ENCODE measurements at places on chromosomes 3 and 15. TPM values are rescaled to one million over a fixed set of nuclear protein-coding genes. Genes with fewer than 3 reads are reported as not detected.

Gene RHOA
- total RNA-seq, result 269 TPM

Gene FAM3D
- not detected for total RNA-seq

Gene ZNF385D
- not detected for total RNA-seq

Gene TIMP4
- not detected for total RNA-seq

Gene LHFPL4
- not detected for total RNA-seq

Gene SEMA5B
- total RNA-seq, result not detected

Gene EDEM1
- 146 TPM for total RNA-seq

Gene CNTN4
- not detected for total RNA-seq

Gene NANOGP8
- total RNA-seq, result not detected

Gene PRR20G
- not detected for total RNA-seq

Gene TNK2
- total RNA-seq, result 164 TPM

Gene SUSD5
- total RNA-seq, result not detected

DNA sequence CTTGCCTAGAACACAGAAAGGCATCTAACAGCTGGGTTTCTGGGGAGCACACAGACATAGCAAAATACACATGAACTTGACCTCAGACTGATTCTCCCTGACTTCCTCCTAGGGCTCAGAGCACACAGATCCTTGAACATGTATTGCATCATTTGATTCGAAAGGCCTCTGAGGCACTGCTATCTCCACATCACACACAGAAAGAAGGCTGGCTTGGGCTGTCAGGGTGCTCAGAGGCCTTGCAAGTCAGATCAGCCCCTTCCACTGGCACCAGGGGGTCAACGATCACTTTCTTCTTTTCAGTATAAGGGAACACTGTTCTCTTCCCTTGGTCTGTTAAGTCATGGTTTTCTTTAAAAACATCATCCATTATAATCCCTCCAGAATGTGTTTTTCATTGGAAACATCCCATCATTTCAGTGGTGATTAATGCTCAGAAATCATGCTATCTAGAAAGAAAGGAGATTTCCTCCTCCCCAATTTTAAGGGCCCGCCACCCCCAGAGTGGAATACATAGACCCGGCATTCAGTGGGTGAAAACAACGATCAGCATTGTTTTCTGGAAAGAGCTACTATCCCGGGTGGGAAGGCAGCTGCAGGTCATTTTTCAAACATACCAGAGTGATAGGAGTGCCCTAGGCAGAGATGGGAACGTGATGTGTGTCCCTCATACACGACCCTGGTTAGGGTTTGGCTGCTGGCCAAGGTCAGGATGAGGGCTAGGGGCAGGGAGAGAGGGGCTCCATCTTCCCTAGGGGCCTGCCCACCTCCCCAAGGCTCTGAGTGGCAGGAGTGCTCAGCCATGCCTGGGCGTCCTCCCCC is 253.3 kb upstream of the LYSMD4 start:
- no peak for DNase-seq
- no peaks in the 10 kb centered on the region for H3K36me3 ChIP-seq
- no peak overlapping the region for H3K27ac ChIP-seq
- no peaks in the 10 kb centered on the region for H3K27me3 ChIP-seq
- no peaks in the 10 kb centered on the region for H3K4me1 ChIP-seq

GRCh38 chr3:146024260-146024659 is 136.7 kb downstream of the PLOD2 start:
- H3K4me1 ChIP-seq, result no peaks in the 10 kb centered on the region
- no peaks in the 10 kb centered on the region for H3K36me3 ChIP-seq

- no peak for DNase-seq
- H3K36me3 ChIP-seq, result no peaks in the 10 kb centered on the region
- no peaks in the 10 kb centered on the region for H3K4me1 ChIP-seq
- H3K4me3 ChIP-seq, result no peak overlapping the region
- H3K27me3 ChIP-seq, result no peaks in the 10 kb centered on the region
Observed at GRCh38 chr15:68987676-68988075, 26.8 kb upstream of the NOX5 start.

GRCh38 chr15:57950381-57950946 is 115.0 kb downstream of the ALDH1A2 start:
- no peak for DNase-seq
- no peaks in the 10 kb centered on the region for H3K4me1 ChIP-seq

DNA sequence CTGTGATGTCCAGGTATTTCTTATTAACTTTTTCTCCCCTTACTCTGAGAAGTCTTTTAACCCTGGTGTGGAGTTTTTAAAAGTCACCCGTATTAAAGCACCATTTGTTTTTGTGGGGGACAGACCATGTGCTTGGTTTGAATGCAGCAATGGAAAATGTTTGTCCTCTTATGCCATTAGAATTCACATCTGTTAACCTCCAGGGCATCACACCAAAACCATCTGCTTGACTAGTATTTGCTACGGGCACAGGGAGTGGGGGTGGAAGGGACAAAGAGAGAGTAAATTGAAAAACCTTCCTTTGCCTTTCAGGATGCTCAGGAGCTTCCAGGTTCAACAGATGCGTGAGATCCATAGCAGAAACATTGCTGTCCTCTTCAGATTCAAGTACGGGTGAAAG is 61.4 kb upstream of the GOLGA8B start:
- H3K27me3 ChIP-seq, result no peaks in the 10 kb centered on the region
- no peak overlapping the region for H3K27ac ChIP-seq
- DNase-seq, result no peak
- H3K4me3 ChIP-seq, result no peak overlapping the region
- H3K36me3 ChIP-seq, result no peaks in the 10 kb centered on the region
- no peaks in the 10 kb centered on the region for H3K4me1 ChIP-seq

GRCh38 chr3:70984776-70985482 is 598.6 kb downstream of the FOXP1 start:
- peaks cover 35% of the 10 kb centered on the region for H3K36me3 ChIP-seq
- peaks cover 51% of the 10 kb centered on the region for H3K4me1 ChIP-seq
- H3K27me3 ChIP-seq, result no peaks in the 10 kb centered on the region
- H3K27ac ChIP-seq, result no peak overlapping the region
- no peak overlapping the region for H3K4me3 ChIP-seq

GRCh38 chr3:49198611-49199230 is 27.3 kb downstream of the KLHDC8B start:
- H3K36me3 ChIP-seq, result no peaks in the 10 kb centered on the region
- no peak overlapping the region for H3K27ac ChIP-seq
- no peaks in the 10 kb centered on the region for H3K4me1 ChIP-seq
- H3K4me3 ChIP-seq, result no peak overlapping the region

DNA sequence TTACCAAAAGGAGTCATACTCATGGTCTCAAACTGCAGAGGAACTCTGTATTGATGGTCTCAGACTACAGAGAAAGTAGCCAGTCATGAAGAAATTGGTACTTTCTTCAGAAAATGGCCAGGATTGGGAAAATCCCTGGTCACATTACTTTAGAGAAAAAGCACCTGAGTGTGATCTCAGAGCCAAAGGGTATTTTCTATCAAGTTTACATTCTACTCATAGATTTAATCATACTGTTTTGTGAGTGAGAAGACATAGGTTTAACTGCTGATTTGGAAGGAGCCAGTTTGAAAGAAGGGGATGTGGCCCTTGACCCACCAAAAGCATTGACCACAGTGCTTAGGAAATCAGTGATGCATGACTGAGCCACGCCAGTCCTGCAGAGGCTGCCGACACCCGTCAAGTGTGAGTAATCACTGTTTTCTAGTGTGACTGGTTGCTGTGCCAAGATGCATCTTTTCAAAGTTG is 203.6 kb downstream of the AKAP13 start:
- H3K4me3 ChIP-seq, result peak overlapping the region; percentile 74
- no peaks in the 10 kb centered on the region for H3K27me3 ChIP-seq
- peaks cover 83% of the 10 kb centered on the region for H3K4me1 ChIP-seq
- H3K27ac ChIP-seq, result peak overlapping the region; percentile 72

DNA sequence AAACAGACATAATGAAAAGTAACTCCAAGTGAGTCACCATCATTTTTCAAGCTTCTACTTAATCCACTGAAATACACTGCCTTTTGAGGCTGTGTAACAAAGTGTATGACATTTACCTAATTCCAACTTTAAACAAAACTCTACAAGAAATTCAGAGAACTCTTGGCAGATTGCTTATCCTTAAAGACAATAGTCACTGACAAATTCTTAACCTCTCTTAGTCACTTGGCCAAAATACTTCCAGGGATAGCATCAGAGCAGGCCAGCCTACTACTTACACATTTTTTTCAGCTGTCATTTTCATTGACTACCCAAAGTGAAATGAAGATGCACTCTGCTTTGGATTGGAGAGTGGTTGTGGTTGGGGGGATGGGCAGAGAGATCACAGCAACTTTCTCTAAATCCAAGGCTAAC is 3.6 kb downstream of the WWTR1 start:
- peaks cover 6% of the 10 kb centered on the region for H3K4me1 ChIP-seq
- DNase-seq, result no peak
- H3K27me3 ChIP-seq, result no peaks in the 10 kb centered on the region
- no peak overlapping the region for H3K4me3 ChIP-seq
- H3K36me3 ChIP-seq, result no peaks in the 10 kb centered on the region
- no peak overlapping the region for H3K27ac ChIP-seq

DNA sequence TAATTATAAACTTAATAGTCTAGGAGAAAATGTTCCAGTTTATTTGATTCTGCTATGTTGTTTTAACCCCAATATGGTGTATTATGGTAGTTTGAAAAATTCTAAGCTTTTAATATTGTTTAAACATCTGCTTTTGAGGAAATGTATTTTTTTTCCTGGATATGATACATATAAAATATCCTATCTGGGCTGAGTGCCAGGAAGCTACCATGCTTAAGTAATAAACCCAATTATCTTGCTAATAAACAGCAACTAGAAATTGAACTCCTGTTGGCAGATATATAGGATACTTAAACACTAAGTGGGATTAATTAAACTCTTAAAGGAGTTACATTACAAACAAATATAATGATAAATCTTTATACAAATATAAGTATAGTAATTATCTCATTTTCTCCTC is 293.7 kb upstream of the GRM7 start:
- DNase-seq, result no peak
- no peak overlapping the region for H3K4me3 ChIP-seq
- H3K36me3 ChIP-seq, result no peaks in the 10 kb centered on the region
- H3K27me3 ChIP-seq, result no peaks in the 10 kb centered on the region
- no peak overlapping the region for H3K27ac ChIP-seq
- no peaks in the 10 kb centered on the region for H3K4me1 ChIP-seq

- H3K4me1 ChIP-seq, result no peaks in the 10 kb centered on the region
- H3K27me3 ChIP-seq, result no peaks in the 10 kb centered on the region
- H3K36me3 ChIP-seq, result no peaks in the 10 kb centered on the region
- DNase-seq, result no peak
Observed at GRCh38 chr15:101063212-101063611, 144.1 kb downstream of the LRRK1 start.

GRCh38 chr3:154236331-154236730 is 88.0 kb downstream of the DHX36 start:
- no peak for DNase-seq
- no peaks in the 10 kb centered on the region for H3K27me3 ChIP-seq
- H3K27ac ChIP-seq, result no peak overlapping the region
- no peaks in the 10 kb centered on the region for H3K4me1 ChIP-seq

DNA sequence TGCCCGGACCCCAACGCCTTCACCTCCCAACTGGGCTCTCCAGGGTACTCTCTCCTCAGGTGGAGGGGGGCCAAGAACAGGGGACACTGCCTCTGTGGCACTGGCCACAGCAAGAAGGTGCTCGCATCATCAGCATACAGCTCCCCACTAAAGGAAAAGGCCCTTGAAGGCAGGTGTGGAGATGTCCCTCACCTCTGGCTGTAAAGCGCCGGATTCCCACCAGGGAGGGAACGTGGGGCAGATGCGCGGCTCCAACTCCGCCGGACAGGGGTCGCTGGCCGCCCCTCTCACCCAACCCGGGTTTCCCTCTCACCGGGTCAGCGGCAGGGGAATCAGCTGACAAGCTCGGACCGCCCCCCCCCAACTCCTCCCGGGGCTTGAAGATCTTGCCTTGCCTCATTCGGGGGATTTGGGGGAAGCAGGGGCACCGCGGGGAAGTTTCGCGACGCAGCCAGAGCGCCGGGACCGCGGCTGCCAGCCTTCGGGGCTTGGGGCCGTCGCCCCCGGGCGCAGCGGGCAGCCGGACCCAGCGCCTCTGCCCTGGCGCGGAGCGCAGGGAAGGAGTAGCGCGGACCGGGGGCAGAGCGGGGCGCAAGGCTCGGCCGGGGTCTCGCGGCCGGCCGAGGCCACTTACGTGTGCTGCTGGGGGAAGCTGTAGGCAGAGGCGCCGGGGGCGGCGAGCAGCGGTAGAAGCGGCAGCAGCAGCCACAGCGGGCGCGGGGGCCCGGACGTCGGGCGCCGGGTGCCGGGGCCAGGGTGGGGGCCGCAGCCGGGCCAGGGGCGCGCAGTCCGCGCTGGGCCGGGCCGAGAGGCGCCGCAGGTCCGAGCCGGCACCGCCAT is 630 bp downstream of the CACNA2D2 start:
- no peaks in the 10 kb centered on the region for H3K36me3 ChIP-seq
- H3K27ac ChIP-seq, result no peak overlapping the region
- no peaks in the 10 kb centered on the region for H3K27me3 ChIP-seq
- DNase-seq, result no peak
- H3K4me3 ChIP-seq, result peak overlapping the region; percentile 32
- peaks cover 9% of the 10 kb centered on the region for H3K4me1 ChIP-seq

DNA sequence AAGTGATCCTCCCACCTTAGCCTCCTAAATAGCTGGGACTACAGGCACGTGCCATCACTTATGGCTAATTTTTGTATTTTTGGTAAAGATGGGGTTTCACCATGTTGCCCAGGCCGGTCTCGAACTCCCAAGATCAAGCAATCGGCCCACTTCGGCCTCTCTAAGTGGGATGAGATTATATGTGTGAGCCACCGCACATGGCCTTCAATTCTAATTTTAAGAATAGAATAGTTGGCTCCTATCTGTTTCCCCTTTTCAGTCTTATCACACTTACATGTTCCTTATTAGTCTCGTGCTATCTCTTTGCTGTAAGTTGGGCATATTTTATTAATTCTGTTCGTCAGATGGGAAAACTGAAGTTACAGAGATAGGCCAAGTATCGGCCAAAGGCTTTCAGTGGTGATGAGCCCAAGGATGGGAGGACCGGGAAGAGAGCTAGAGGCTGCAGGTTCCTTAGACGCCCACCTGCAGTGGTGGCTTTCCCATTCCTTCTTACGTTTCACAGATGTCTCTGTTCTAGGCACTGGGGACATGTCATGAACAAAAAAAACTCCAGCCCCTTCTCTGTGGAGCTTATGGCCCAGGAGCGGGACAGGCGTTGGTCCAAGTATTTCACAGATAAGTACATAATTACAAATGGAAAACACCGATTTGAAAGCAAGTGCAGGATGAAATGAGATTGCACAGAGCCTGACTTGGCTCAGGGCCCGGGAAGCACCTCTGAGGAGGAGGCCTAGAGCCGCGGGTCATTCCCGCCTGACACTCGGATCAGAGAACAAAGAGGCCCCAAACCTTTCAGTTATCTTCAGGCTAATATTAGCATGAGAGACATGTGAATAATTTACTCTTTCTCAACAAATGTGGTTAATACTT is 91.1 kb upstream of the KLF13 start:
- H3K4me1 ChIP-seq, result peaks cover 15% of the 10 kb centered on the region
- no peak overlapping the region for H3K4me3 ChIP-seq
- H3K27me3 ChIP-seq, result no peaks in the 10 kb centered on the region
- no peak overlapping the region for H3K27ac ChIP-seq
- no peaks in the 10 kb centered on the region for H3K36me3 ChIP-seq

DNA sequence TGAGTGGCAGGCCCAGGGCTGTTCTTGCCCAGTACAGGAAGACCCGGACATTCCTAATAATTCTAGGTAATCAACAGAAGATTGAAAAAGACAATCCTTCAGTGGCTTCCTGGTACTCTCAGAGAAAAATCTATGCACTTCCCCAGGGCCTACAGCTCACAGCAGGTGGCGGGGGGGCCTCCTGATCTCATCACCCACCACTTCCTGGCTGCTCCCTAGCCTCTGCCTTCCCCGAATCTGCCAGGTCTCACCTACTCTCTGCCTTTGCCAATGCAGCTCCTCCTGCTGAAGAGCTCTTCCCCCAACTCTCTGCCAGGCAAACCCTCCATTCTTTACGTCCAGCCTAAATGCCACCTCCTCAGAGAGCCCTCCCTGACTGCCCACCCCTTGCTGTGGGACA is 37.5 kb downstream of the EHD4 start:
- peak; percentile 72 for DNase-seq
- peak overlapping the region; percentile 3 for H3K4me3 ChIP-seq
- H3K4me1 ChIP-seq, result peaks cover 63% of the 10 kb centered on the region
- no peaks in the 10 kb centered on the region for H3K36me3 ChIP-seq
- no peaks in the 10 kb centered on the region for H3K27me3 ChIP-seq

Data from CD4-positive, alpha-beta memory T cell (primary cell).